ENCODE measurements at places on chromosomes 1 and 21. TPM values are rescaled to one million over a fixed set of nuclear protein-coding genes. Genes with fewer than 3 reads are reported as not detected.

DNA sequence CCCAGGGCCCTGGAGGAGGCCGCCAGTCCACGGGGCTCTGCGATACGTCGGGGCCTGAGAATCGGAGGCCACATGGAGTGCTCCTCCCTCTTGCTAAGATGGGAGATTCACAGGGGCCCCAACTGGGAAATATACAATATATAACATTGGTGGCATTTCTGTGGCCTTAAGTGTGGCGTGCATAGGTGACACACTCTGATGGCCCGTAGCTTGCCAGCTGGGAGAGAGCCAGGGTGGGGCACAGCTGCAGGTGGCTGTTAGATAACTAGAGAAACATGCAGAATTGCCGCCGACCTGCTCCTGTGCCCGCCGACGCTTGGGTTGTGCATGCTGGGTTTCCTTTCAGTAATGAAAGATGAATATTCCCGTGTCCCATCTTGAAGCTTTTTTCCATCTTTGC lies 30.1 kb downstream of the UMODL1 start:
- H3K36me3 ChIP-seq, result no peaks in the 10 kb centered on the region
- no peak for DNase-seq
- no peak overlapping the region for H3K27ac ChIP-seq

DNA sequence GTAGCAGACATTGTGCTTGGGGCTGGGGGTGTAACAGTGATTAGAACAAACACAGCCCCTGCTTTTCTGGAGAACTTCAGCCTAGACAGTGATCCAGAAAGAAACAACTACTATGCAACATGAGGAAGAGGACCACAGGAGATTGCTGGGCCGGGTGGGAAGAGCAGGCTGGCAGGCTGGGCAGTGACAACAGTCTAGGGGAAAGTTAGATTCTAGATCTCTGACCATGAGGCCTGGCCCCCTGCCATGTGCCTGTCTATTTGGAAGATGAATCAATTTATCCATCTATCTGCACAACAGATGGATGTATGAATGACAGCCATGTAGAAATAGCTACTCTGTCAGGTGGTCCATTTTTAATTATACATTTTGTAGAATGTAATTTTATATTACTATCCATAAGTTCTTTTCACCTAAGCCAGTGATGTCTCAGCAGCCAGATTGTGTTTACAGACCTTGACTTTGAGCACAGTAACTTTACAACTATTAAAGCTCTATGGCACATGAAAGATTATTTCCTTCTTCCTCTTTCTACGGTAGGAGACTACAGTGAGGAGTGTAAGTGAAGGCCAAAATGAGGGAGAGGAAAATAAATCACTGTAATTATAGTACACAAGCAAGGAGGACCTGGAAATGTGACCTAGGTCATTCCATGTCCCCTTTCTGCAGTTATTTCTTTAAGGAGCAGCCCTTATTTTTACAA lies 15.5 kb downstream of the CLIC6 start:
- peaks cover 2% of the 10 kb centered on the region for H3K4me1 ChIP-seq
- H3K27me3 ChIP-seq, result no peaks in the 10 kb centered on the region
- no peak overlapping the region for H3K4me3 ChIP-seq

DNA sequence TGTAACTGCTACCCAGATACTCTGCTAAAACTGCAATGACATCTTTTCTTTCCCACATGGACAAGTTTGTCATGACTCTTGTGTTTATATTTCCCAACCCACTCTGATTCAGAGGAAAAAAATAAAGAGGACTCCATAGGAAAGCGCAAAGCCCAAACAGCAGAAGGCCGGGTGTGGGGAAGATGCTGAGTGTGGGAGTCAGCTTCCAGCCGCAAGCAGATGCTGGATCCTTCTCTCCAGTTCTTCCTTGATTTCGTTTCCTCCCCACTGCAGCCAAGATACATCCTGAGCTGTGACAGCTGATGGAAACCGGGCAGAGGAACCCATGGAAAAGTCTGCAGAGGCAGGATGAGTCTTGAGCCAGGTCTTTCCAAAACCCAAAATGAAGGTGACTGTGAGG lies 498.2 kb downstream of the PLPP3 start:
- no peaks in the 10 kb centered on the region for H3K36me3 ChIP-seq
- no peaks in the 10 kb centered on the region for H3K27me3 ChIP-seq
- no peak overlapping the region for H3K27ac ChIP-seq

DNA sequence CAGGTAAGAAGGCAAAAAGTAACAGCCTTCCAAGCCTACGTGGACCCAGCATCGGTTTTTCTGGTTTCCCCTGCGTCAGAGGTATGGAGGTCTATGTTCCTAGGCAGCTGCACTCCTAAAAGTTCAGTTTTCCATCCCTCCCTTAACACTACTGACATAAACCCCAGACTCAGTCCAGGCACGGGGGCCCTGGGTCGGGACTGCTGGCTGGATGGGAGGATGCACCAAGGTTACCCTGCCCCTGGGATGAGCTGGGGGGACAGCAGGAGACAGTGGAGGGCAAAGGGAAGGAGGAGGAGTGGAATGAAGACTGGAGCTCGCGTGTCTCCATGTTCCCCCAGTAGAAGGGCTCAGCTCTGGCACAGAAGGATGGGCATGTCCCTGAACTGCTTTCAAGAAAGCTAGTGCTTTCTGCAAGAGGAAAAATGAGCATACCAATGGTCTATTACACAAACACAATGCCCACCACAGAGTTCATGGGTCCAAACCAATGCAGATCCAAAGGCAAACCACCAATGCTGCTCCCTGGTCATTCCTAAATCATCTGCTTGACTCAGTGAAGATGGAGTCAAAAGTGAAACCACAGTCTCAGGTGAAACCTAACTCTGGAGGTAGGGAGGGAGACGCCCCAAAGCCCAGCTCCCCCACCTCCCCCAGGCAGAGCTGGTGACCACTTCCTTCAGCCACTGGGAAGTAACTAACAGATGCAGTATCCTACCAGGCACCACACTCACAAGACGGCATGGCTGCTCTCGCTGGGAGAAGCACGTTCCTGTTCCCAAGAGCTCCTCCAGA lies 54.9 kb downstream of the CD46 start:
- H3K4me3 ChIP-seq, result no peak overlapping the region
- H3K4me1 ChIP-seq, result peaks cover 16% of the 10 kb centered on the region
- no peak overlapping the region for H3K27ac ChIP-seq
- H3K36me3 ChIP-seq, result no peaks in the 10 kb centered on the region

The DPYD gene
- total RNA-seq, result 13.3 TPM

GRCh38 chr1:39189592-39190041 lies 14.9 kb upstream of the MACF1 start:
- H3K27ac ChIP-seq, result peak overlapping the region; percentile 91
- peaks cover 43% of the 10 kb centered on the region for H3K4me1 ChIP-seq
- H3K4me3 ChIP-seq, result no peak overlapping the region
- no peaks in the 10 kb centered on the region for H3K36me3 ChIP-seq

DNA sequence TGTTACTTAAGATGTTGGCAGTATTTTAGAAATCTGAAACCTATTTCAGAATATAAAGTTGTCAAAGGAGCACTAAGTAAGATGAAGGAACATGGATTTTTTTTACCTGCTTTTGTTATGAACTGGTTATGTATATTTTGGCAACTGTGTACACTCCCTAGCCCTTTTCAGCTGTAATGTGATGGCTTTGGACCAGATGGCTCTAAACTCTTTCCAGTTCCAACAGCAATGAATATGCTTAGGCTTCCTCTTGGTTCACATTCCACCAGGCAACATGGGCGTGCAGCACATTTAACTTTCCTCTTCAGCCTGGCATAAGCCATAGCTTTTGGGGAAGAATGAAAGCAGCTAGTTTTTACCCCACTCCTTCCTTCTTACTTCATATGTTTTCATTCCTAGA lies 95.6 kb upstream of the ADAMTS5 start:
- H3K27me3 ChIP-seq, result no peaks in the 10 kb centered on the region
- no peak overlapping the region for H3K27ac ChIP-seq
- peaks cover 12% of the 10 kb centered on the region for H3K4me1 ChIP-seq
- no peak overlapping the region for H3K4me3 ChIP-seq

DNA sequence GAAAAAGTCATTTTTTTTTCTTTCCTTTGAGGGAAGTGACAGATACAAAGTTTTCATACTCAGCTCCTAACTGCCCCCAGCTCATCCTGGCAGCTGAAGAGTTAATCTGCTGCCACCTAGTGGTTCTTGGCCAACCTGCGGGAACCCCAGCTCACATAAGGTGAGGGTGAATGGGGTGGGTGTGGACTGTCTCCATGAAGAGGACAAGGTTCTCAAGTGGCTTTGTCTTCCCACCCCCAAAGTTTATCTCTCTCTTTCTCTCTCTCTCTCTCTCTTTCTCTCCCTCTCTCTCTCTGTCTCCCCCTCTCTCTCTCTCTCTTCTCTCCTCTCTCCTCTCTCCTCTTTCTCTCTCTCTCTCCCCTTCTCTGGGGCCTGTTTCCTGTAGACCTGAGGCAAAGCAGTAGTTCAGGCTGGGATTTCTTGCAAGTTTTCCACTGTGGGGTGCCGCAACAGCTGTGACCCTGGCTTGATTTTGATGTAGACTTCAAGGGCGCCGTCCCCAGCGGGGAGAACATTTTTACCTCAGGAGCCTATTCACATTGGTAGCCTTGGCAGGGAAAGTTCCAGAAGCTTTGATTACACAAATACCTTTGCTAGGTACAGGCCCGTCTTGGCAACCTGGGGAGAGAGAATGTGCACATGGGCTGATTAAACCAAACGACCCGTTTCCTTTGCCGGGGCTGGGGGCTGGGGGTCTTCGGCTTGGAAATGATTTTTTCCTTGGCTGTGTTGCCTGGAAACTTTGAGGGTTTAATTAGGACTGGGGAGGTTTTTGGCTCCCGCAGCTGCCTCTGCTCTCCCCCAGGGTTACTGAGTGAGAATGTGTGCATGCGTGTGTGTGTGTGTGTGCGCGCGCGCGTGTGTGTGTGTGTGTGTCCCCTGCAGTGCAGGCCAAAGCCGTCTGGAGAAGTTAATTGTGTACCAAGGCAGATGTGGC lies 135.9 kb downstream of the TM2D1 start:
- H3K4me3 ChIP-seq, result no peak overlapping the region
- H3K4me1 ChIP-seq, result peaks cover 21% of the 10 kb centered on the region
- no peaks in the 10 kb centered on the region for H3K36me3 ChIP-seq
- H3K27ac ChIP-seq, result peak overlapping the region; percentile 18
- DNase-seq, result peak; percentile 69

GRCh38 chr1:162753001-162753658 lies 37.4 kb upstream of the HSD17B7 start:
- peaks cover 9% of the 10 kb centered on the region for H3K36me3 ChIP-seq
- H3K27me3 ChIP-seq, result no peaks in the 10 kb centered on the region
- no peak overlapping the region for H3K4me3 ChIP-seq
- H3K27ac ChIP-seq, result no peak overlapping the region
- H3K4me1 ChIP-seq, result no peaks in the 10 kb centered on the region

DNA sequence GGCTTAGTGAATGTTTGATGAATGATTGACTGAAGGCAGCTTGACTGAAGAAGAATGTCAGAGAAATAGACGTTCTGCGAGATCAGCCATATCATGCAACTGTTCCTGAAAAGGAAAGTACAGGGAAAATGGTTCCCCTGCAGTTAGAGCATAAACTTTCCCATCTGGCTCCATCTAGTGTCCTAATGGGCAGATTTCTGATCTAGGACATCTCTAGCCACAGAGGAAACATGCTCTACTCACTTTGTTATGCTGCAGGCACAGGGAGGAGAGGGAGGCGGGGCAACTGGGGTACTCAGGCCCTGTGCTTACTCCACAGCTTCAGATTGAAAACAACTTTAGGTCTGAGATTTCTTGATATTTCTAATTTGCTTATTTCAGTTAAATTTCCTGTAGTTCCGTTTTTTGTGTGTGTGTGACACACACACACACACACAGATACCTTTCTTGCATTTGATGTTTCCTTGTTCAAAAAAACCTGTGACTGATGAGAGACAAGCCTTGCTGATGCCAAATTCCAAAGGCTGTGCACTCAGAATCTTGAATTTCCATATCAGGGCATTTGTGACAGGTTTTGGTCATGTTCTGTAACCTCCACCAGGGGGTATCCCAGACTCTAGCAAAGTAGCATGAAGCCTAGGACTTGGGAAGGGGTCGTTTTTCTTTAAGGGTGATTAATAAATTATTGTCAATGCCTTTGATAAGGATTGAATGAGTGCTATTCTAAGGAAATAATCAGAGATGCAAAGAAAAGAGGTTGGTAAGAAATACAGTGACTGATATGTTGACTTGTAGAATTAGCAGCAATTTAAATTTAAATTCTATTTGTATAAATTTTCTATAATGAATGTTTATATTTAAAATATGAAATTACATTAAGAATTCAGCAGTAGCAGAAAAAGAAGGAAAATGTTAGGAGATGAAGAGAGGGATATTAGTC lies 139.7 kb upstream of the BEND5 start:
- H3K36me3 ChIP-seq, result no peaks in the 10 kb centered on the region
- no peak overlapping the region for H3K4me3 ChIP-seq
- no peak overlapping the region for H3K27ac ChIP-seq
- H3K4me1 ChIP-seq, result no peaks in the 10 kb centered on the region
- no peak for DNase-seq

DNA sequence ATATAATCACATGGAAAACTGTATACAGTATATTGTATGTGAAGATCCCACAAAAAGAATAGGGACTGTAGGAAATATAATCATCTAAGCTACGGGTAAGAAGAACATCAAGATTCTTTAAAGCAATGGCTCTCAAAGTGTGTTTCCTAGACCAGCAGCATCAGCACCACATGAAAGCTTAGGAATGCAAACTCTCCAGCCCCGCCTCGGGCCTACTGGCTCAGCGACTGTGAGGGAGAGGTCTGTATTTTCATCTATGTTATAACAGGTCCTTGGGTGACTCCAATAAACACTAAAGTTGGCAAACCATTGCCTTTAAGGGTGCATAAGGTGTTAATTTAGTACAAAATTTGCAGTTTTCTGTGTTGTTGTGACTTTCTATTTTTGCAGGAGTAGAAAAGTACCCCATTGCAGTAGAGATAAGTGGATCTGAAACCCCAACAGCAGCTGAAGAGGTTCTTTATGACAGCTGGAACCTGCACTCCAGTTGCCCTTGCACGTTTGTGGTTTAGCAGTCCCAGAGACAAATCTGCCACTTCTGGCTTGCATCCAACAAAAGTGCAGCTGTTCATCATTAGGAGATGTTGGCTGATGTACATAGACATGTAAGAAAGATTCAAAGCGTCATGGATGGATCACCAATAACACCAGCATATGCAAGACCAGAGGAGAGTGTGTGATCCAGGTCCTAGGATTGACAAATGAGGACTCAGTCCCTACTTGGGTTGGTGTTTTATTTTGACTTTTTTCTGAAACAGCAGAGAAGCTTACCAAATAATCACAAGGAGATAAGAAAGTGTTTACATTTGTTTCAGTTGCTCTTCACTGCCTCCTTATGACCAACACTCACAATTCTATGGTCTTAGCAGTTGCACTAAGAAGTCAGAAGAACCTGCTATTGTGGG lies 15.9 kb upstream of the IFNAR1 start:
- DNase-seq, result no peak
- peaks cover 2% of the 10 kb centered on the region for H3K36me3 ChIP-seq
- no peaks in the 10 kb centered on the region for H3K27me3 ChIP-seq
- no peak overlapping the region for H3K27ac ChIP-seq
- H3K4me1 ChIP-seq, result peaks cover 7% of the 10 kb centered on the region
- no peak overlapping the region for H3K4me3 ChIP-seq

- peaks cover 4% of the 10 kb centered on the region for H3K4me1 ChIP-seq
- no peaks in the 10 kb centered on the region for H3K36me3 ChIP-seq
- peaks cover 28% of the 10 kb centered on the region for H3K27me3 ChIP-seq
Measured at GRCh38 chr1:3676581-3677470, 24.5 kb downstream of the TP73 start.

Measured in mesothelial cell of epicardium (in vitro differentiated cells).